ENCODE measurements at places on chromosomes 3 and 15.

DNA sequence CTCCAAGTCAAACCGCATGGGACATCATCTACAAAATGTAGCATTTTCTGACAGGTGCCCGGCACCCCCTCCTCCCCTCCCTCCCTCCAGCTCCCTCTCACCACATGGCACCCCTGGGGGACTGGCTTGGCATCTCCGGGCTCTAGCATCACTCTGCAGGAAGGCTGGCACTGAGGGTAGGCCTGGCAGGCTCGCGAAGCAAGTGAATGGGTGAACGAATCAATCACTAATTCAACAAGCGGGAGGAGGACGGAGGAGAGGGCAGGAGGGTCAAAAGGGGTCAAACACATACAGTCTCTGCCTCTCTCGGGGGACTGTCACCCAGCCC is 155.7 kb downstream of the NUP210 start:
- no peak for DNase-seq

DNA sequence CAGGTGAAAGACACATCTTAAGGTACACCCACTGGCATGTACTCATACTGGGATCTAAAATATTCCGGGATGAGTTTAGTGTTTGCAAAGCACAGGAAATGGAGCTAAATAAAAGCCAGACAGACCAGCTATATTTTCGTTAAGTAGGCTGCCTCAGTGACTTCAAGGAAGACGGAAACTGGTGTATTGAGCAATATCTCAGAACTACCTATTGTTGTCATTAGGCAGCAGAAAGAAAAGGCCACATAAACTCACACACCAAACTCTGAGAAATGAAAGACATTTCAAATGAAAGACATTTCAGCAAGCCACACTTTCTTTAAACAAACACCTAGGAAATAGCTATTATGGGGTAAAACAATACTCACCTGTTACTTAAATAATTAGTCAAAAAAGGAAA is 761.7 kb upstream of the SEMA6D start:
- no peak for DNase-seq

GRCh38 chr15:51097553-51098330 is 3.0 kb upstream of the TNFAIP8L3 start:
- no peak for DNase-seq

DNA sequence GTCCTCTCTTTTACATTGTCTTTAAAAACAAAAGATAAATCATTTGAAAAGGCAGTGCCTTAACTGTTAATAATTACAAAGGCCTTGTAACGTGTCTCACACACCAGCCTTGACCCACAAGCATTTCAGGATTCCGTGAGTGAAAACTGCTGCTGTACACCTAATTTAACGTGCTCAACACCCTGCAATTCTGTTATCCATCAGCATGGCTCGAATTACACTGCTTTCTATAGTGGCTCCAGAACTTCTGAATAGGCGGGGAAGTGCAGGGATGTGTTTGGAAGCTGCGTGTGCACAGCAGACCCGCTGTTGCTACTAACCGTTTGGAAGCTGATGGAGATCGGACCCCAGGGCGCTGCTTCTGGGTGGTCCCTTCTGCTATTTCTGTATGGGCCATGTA is 9.9 kb upstream of the ETFA start:
- no peak for DNase-seq

DNA sequence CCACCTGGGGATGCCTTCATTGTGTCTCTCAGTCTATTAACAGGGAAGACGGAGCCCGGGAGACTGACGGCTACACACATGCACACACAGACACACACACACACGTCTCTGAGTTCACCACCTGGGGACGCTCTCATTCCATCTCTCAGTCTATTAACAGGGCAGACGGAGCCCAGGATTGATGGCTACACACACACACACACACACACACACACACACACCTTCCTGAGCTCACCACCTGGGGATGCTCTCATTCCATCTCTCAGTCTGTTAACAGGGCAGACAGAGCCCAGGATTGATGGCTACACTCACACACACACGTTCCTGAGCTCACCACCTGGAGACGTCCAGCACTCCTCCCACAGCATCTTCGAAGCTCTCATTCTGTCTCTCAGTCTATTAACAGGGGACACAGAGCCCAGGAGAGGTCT is 143.9 kb downstream of the OR4M2 start:
- DNase-seq: no peak
